ENCODE measurements at places on chromosomes 7 and 10.

GRCh38 chr10:133069033-133069525 is 18.6 kb upstream of the ADGRA1 start:
- no peak for DNase-seq

GRCh38 chr7:66256281-66256680 is 51.1 kb downstream of the TPST1 start:
- no peak for DNase-seq

DNA sequence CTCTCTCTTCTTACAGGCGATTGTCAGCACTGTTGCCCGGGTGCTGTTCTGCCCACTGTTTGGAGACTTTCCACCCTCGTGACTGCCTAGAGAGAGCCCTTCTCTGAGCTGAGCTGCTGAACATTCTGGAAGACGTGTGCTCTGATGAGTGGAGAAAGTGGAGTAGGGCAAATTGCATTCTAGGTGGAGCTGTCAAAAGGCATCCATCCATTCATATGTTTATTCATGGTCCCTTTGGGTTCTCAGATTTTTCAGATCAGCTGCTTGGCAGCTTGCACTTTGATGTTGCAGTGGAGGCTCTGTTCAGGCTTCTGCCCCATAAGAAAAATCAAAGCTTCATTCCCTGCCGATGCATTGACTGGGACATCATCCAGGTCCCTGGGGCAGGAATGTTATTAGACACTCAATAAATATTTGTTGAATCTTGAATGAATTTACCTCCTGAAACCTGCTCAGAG is 120.7 kb upstream of the EEPD1 start:
- no peak for DNase-seq

- DNase-seq, result no peak
Observed at GRCh38 chr10:45373576-45374349, at the start of gene ALOX5. TSS of gene ALOX5 (plus strand) at chr10:45374216. CDS start at chr10:45374280, 64 bp downstream.

DNA sequence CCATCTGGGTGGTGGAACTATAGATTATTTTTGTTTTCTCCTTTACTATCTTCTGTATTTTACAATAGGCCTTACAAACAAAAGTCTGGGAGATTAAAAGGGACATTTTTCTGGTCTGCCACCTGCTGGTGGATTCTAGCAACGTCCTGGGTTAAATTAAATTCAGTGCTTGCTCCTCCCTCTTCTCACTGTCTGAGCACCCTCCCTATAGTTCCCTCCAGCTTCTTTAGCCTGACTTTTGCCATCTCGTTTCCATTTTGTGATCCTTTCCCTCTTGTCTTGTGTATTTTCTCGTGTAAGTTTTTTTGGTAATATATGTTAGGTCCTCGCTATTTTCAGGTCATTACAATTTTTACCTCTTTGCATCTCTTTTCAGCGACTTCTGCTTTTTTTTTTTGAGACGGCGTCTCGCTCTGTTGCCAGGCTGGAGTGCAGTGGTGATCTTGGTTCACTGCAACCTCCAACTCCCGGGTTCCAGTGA is 16.1 kb downstream of the ANKRD16 start:
- DNase-seq, result peak; percentile 83

- no peak for DNase-seq
Observed at GRCh38 chr10:85668522-85668921, 698.1 kb downstream of the GRID1 start.

- peak; percentile 7 for DNase-seq
Observed at GRCh38 chr7:70833726-70834125, 298.2 kb upstream of the GALNT17 start.

DNA sequence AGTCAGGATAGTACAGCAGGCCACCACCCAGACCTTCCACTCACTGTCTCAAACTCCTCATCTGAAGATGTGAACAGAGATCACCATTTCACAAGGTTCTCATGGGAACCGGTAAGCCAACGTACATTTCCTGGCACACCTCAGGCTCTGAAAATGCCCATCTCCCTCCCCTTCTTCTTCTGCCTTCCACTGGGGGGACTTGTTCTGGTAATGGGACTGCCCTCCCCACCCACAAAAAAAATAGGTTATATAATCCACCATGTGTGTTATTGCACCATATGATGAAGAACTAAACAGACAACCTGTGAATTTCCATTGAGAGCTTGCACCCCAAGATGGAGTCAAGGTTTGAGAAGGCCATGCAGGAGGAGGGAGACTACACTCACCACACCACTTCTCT is 42.1 kb upstream of the IKZF1 start:
- DNase-seq, result no peak

DNA sequence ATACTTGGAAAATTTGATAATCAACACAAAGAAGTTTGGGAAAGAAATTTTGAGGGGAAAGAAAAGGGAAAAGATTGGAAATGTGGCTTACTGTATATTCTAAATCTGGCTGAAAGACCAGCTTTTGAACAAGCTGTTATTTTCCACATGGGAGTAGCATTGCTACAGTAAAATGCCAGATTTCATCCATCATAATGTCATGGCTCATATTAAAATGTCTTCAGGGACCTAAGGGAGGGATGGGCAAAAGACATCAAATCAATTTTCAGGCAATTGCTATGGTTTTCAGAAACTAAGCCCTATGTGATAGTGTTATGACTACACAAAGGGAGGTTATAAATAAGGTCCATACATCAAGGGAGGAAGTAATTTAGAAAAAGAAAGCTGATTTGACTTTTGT is 1116.9 kb upstream of the CELF2 start:
- DNase-seq, result no peak

DNA sequence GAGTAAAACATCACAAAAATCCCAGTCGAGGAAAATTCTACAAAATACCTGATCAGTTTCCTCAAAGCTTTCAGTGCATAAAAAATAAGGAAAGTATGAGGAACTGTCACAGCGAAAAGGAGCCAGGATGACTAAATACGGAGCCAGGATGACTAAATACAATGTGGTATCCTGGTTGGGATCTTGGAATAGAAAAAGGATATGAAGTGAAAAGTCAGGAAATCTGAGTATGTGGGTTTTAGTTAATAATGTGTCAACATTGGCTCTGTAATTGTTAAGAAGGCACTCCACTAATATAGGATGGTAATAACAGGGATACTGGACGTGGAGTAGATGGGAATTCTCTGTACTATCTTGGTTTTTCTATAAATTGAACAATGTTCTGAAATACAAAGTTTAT is 175.5 kb downstream of the SUGCT start:
- no peak for DNase-seq

- no peak for DNase-seq
Observed at GRCh38 chr10:4658777-4659176, 167.2 kb upstream of the AKR1E2 start.

GRCh38 chr7:674454-675410 is 51.8 kb upstream of the DNAAF5 start:
- no peak for DNase-seq

GRCh38 chr7:27096768-27097514 is 1.1 kb upstream of the HOXA1 start:
- peak; percentile 62 for DNase-seq

DNA sequence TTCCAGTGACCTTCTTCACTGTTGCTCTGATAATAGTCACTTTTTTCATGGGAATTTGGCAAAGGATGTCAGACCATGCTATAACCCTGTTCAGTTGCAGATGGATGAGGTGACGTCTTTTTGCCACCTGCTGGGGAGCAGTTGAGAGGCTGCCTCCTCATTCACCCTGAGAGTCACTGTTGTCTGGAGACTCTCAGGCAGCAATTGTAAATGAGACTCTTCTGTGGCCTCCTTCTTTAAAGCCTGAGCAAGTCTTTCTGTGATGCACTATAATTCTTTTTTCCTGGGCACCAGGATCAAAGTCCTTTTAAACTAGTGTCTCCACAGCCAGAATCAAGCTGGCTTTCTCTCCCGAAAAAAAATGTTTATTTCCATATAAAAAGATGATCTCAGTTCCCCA is 345.1 kb downstream of the ARL4A start:
- no peak for DNase-seq

DNA sequence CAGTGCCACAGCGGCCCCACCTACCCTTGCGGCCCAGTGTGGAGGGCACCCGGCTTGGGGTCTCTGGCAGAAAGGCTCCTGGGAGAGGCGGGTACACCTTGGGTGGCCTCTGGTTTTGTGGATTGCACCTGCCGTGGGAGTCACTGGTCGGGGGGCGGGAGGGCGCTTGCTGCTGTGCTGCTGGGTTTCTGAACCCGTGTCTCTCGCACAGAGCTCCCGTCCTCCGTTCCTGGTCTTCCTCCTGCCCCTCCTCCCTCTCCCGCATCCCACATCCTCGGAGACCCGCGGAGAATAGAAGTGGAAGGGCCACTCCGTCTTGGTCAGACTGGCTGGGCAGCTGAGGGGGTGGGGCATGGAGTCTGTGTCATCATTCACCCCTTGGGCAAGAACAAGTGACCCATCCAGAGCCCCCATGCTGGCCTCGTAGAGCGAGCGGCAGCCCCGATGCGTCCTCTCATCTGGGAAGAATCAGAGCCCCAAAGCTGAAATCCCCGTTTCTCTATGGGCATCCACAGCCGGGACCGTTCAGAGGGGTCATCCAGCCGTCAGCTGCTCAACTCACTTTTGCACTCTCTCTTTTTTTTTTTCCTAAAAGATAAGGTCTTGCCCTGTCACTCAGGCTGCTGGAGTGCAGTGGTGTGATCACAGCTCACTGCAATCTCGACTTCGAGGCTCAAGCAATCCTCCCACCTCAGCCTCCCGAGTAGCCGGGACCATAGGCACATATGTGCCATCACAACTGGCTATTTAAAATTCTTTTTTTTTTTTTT is 4.0 kb downstream of the MAFK start:
- no peak for DNase-seq

- DNase-seq, result no peak
Observed at GRCh38 chr10:131865223-131865917, 35.4 kb upstream of the PPP2R2D start.

- peak; percentile 62 for DNase-seq
Observed at GRCh38 chr10:125001313-125002046, 59.6 kb downstream of the ZRANB1 start.

DNA sequence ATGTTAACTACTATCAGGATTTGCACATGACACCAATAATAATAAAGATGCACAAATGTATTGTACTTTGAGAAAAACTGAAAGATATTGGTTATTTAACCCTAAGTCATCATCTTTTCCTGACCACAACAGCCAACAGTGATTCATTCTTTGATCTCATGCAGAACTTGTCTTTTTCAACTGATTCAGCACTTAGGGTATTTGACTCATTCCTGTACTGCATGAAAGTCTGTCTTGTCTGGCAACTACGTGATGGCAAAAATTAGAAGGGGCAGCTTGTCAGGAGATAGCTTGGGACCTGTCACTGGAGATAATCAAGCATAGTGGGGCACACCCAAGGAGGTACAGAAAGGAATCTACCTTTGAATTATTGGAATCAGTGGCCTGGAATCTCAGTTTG is 77.8 kb upstream of the LRRC17 start:
- DNase-seq, result peak; percentile 85

DNA sequence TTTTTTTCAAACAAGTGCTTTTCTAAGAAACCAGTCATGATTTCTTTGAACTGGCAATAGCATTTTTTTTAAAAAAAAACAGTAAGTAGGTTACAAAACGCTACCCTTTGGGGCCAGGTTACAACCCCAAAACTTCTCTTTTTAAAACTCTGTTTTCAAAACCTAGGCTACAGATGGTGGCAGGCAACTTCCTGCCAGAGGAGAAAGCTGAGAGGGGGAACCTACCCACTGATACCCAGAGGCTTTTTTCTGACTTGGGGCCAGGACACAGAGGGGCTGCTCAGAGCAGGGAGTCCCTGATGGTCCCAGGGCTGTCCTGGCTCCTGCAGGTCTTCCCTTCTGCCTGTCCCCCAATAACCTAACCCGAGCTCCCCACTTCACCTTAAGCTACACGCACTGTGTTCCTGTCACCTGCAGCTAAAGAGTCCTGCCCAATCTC is 6.9 kb downstream of the STN1 start:
- no peak for DNase-seq

- DNase-seq, result no peak
Observed at GRCh38 chr10:33195608-33196376, 138.7 kb downstream of the NRP1 start.

GRCh38 chr7:79854621-79855020 is 280.0 kb upstream of the GNAI1 start:
- no peak for DNase-seq

- no peak for DNase-seq
Observed at GRCh38 chr10:15202639-15203038, 34.1 kb upstream of the NMT2 start.

- DNase-seq, result no peak
Observed at GRCh38 chr7:84786073-84786472, 400.8 kb downstream of the SEMA3D start.

DNA sequence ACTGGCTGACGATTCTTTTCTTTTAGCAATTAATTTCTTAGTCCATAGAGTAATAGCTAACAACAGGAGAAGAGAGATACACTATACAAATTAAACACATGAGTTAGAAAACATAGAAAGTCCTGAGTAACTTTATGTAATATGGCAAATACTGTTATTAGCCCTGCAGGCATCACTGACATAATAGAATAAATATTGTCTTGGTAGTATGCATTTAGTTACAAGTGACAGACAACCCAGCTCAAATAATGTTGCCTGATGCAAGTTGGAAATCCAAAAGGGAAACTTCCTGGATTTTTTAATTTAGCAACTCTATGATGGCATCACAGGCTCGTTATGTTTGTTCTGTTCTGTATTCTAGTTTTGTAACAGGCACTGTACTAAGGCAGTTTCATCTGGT is 95.1 kb downstream of the DKK1 start:
- DNase-seq, result no peak

- DNase-seq, result no peak
Observed at GRCh38 chr7:11485636-11486035, 346.4 kb downstream of the THSD7A start.

- DNase-seq, result no peak
Observed at GRCh38 chr7:22296916-22297315, 60.0 kb downstream of the RAPGEF5 start.

- no peak for DNase-seq
Observed at GRCh38 chr7:51446785-51447184, 130.2 kb upstream of the COBL start.

- no peak for DNase-seq
Observed at GRCh38 chr10:48973065-48973464, 33.4 kb upstream of the LRRC18 start.

DNA sequence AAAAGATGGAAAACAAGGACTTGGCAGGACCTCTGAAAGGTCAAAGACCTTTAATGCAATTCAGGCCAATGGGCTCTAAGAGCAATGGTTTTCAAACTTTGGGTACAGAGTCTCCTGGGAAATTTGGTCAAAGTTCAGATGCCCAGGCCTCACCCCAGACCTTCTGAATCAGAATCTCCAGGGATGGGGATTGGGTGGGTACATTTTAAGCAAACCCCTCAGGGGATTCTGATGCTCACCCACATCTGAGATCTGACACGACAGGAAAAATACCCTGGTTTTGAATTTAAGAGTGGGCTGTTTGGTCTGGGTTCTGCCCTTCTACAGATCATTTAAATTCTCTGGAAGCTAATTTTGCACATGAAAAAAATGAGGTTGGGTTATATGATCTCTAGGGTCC is 214.8 kb upstream of the PLXNA4 start:
- no peak for DNase-seq

- no peak for DNase-seq
Observed at GRCh38 chr7:156793334-156793733, 99.6 kb downstream of the LMBR1 start.

- DNase-seq, result peak; percentile 88
Observed at GRCh38 chr10:17673471-17674061, 29.6 kb downstream of the STAM start.

GRCh38 chr10:69864321-69864720 is 62.6 kb downstream of the COL13A1 start:
- peak; percentile 84 for DNase-seq

- no peak for DNase-seq
Observed at GRCh38 chr10:24251547-24251946, 42.6 kb downstream of the KIAA1217 start.

- DNase-seq, result no peak
Observed at GRCh38 chr7:43559946-43560335, 23.0 kb upstream of the STK17A start.
